Fibroblast of skin of scalp (primary cell): ENCODE measurements at places on chromosomes 12 and 14.
A peak's percentile ranks its signal among the peaks of the same experiment; 100 is the strongest.

GRCh38 chr14:100648474-100649172 is 61.4 kb upstream of the BEGAIN start:
- DNase-seq = no peak

- no peak for DNase-seq
Measured at GRCh38 chr14:95045106-95045701, 112.1 kb downstream of the DICER1 start.

GRCh38 chr14:54226103-54226502 is 170.7 kb upstream of the CDKN3 start:
- peak; percentile 50 for DNase-seq

DNA sequence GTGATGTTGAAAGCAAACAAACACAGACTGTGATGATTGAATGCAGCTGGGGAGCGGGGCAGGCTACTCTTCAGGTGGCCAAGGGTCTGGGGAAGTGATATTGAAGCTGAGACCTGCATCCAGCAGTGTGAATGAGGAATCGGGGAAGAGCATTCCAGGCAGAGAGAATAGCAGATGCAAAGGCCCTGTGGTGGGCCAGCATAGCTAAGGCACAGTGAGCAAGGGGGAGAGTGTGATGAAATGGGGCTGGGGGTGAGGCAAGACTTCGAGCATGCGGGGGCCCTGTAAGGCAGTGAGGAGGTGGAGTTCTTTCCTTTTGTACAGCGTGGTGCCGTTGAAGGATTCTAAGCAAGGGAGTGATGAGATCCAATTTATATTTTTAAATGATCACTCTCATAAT is 77.4 kb downstream of the KCNK13 start:
- DNase-seq = no peak

DNA sequence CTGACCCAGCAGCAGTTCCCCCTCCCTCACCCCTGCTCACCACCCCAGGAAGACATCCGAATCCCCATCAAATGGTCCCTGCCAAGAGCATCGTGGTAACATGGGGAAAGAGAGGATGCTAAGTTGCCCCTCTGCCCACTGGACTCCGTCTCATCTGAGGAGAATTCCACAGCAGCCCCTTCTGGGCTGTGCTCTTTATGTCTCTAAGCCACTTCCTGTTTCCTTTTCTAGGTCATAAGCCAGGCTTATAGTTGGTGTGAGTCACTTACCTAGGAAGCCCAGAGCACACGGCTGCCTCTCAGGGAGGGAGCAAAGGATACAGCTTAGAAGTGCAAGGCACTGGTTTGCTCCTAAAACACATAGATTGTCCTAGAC is 76.0 kb downstream of the VCPKMT start:
- peak; percentile 75 for DNase-seq

- no peak for DNase-seq
Measured at GRCh38 chr12:124877423-124877822, 13.8 kb upstream of the SCARB1 start.

DNA sequence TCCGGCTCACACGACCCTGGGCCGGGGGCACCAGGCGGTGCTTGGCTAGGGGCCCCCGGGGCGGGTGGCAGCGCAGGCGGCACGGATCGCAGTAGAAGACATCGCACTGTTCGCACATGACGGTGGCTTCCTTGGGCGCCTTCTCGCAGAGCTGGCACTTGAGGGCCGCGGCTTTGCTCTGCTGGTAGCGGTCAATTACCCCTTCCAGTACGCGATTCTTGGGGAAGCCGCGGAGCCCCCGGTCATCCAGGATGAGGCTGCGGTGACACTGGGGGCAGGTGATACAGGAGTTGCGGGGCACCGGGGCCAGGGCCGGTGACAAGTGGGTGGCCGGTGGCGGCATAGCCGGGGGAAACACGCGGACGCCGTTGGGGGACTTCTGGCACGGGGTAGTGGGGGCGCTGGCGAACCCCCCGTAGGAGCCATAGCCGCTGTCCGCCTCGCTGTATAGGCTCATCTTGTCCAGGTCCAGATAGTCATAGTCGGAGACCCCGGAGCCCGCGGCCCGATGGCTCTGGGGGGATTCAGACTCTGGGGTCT is 553 bp downstream of the TRIM9 start:
- no peak for DNase-seq

DNA sequence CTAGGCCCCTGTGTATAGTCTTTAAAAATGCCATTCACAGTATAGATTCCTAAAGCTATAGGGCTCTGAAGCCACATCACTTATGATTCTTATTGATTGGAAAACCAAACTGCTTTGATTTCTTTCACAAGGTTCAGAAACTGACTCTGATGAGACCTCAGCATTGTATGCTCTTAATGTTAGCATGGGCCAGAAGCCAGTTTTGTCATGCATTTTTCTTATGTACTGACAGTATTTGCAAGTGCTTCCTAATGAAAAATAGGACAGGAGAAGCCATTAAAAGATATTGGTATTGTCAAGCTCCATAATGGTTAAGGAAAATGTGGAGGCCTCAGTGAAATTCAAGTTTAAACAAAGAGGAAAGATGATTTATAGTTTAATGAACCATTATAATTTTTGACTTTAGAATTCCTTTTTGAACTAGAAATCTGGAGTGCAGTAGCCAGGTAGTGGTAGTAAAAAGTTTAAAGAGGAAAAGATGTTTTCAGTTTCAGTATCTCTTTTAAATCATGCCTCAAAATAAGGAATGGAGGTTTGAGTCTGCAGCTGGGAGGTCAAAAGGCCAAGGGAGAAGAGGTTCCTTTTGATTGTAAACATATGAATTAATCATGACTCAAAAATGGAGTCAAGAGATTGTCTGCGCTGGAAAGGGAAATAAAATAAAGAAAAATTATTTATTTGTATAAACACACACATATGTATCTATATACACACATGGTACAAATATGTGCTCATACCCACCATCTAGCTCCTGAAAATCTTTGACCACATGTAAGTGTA is 388.1 kb upstream of the PRICKLE1 start:
- no peak for DNase-seq

DNA sequence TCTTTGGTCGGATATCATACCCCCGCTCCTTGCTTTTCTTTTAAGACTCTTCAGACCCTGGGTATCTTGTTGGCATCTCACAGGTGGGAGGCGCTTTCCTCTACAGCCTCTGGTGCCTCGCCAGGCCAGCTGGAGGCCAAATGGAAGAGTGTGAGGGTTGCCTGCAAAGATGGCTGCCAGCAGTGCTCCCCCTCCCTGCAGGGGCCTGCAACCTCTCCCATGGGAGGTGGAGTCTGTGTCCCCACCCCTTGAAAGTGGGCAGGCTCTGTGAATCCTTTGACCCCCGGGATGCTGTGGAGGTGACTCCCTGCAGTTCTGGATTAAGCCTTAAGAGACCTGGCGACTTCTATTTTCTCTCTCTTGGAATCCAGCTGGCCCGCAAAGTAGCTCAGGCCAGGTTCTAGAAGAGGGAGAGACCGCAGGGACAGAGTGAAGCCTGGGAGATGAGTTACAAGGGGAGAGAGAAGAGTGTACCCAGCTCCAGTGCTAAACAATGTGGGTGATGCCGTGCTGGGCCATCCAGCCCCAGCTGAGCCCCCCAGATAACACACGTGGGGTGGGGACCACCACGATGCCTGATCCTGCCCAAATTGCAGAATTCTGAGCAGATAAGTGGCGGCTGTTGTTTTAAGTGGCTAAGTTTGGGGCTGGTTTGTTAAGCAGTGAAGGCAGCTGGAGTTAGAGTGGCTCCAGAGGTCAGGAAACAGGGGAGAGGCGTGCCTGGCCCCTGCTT is 37.9 kb upstream of the NCOR2 start:
- DNase-seq = no peak

DNA sequence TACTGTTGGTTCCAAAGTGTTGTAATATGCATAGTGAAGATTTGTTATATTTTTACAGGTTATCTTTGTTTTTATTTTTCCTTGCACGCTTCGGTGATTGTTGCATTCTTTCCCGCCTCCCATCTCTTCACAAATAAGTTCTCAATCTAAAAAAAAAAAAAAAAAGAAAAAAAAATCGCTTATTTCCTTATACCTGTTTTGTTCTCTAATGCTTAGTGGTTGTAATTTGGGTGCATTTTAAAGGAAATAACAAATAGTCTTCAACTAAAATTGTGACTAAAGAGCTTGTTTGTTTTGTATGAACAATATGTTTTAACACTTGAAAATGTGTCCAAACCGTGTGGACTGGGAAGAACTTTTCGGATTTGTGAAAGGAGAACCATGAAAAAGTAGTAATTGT is 1.5 kb downstream of the CAND1 start:
- DNase-seq = no peak

DNA sequence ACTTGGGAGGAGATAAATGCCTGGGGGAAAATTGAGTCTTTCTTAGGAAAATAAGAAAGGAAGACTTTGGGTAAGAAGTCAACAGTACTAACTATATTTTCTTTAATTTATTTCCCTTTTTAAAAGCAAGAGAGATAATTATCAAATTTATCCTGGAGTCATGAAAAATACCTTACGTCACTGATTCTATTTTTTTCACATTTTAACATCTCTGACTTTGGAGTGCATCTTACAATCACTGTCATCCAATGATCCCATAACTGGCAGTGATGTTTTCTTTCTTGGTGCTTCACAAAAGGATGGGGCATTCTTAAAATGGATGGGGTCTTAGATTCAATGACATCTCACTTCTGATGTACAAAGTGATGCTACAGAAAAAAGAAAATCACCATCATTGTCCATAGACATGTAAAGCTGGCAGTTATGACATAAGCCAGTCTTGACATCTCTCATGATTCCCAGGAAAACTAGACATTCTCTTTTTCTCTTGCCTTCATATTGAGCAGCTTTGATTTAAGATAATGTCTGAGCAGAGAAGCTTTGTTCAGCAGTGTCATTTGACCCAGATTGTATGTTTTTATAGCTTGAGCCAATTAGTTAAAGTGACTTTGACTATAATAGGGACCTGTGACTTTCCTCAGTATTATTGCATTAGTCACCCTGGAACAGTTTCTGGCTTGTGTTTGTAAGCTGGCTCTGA is 236.2 kb downstream of the EGLN3 start:
- DNase-seq = peak; percentile 76

GRCh38 chr14:106840258-106840657 is 1313.9 kb downstream of the TMEM121 start:
- no peak for DNase-seq

- DNase-seq = no peak
Measured at GRCh38 chr12:92729773-92730305, 27.1 kb downstream of the PLEKHG7 start.

GRCh38 chr14:75805646-75806045 is 144.6 kb downstream of the TTLL5 start:
- peak; percentile 13 for DNase-seq

DNA sequence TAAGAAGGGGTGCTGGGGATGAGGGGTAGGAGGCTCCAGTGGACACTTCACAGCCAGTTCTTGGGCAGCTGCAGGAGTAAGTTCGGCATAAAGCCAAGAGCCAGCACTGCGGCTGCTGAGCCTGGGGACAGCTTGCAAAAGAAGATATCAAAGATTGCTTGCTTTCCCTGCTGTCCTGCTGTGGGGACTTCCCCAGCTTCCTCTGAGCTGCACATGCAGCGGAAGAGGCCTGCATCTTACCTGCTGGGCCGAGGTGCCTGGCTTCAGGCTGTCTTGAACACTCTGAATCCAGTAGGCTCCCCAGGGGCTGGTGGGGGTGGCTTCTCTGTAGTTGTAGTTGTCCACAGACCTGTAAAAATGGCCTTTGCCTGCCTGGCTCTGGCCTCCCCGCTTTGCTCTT is 1.3 kb downstream of the CHGA start:
- DNase-seq = no peak

DNA sequence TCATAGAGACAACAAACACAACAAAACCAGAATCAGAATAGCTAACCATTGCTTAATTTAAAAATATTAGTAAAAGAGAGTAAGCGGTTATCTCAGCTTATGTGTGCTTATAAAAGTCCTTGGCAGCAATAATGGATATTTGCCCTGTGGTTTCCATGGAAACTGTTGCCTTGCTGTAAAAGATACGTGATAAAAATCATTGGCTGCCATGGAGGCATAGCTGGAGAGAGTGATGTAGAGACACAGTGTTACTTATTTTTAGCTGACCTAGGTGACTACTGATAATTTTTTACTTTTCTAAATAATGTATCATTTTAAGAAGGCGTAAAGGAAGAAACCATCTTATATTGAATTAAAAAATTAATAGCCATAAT is 92.9 kb downstream of the ERC1 start:
- peak; percentile 46 for DNase-seq

- peak; percentile 2 for DNase-seq
Measured at GRCh38 chr12:81329085-81329484, 251.2 kb downstream of the ACSS3 start.

GRCh38 chr12:70254225-70254624 is 11.0 kb downstream of the CNOT2 start:
- DNase-seq = no peak

DNA sequence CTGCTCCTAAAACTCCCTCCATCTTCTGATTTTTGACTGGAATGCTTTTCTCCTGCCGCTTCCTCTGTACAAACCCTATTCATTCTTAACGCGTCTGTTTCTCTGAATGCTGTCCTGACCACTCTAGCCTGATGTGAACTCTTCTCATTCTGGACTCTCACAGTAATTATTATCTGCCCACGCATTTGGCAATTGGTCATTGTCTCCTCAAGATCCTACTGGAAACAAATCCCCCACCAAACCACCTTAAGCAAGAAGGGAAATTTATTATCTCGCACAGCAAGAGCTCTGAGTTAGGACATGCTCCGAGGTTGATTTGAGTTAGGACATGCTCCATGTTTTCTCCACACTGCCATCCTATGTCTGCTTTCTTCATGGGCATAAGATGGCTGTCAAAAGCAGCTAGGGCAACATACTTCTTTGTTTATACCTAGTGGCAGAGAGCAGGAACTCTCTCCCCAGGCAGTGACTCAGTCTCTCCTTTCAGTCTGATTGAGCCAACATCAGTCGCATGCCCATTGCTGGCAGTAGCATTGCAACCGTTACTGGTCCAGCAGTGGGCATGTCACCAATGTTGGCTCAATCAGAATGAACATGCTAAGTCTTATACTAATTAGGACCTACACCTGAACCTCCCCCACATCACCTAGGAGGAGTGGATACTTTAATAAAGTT is 102.2 kb downstream of the SSPN start:
- DNase-seq = no peak

- DNase-seq = no peak
Measured at GRCh38 chr12:56758728-56759262, 4.3 kb upstream of the HSD17B6 start.

DNA sequence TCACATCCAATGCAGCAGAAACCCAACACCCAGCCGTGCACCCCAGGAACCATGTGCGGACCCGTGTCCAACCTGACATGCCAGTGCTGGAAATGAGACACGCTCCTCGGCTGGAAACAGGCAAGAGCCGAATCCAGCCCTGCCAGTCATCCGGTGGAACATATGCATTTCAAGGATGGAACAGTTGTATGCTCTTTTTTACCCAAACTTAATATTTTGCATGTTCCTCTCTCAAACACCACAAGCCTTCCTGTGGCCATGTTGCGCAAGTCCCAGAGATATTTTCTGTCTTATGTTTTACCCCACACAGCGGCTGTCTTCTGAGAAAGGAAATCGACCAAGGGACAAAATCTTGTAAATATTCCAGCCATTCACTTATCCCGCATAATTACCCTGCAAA is 196.9 kb downstream of the BCL11B start:
- DNase-seq = peak; percentile 22

DNA sequence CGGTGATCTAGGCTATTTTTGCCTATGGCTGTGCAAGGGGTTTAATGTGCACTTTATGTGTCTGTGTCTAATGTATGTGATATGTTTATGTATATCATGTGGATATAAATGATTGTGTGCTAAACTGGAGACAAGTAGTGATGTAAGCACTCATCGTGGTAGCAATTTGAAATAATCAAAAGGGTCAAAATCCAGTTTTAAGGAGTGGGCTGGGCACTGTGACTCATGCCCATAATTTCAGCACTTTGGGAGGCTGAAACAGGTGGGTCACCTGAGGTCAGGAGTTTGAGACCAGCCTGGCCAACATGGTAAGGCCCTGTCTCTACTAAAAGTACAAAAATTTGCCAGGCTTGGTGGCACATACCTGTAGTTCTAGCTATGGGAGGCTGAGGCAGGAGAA is 2.8 kb downstream of the EDDM3A start:
- no peak for DNase-seq
